ENCODE measurements at places on chromosomes 5 and 9.

DNA sequence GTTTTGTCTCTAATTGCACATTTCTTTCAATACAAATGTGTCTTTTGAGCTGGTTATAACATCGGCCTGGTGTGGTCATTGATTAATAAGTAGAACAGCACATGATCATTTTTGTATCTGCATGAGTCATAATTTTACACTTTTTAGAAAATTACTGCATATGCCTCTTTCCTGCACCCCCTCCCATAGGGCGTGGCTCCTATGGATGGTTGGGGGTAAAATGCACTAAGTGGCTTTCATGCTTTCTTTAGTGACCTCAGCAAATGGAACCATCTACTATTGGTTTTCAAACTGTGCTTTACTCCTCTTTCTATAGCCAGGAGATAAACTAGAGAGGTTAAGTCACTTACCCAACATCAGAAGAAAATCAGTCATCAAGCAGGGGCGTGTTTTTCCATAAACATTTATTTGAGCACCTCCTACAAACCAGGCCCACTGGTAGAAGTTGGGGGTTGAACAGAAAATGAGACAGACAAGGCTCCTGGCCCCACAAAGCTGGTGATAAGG, 3.8 kb downstream of the ANXA6 start:
- no peak for DNase-seq

DNA sequence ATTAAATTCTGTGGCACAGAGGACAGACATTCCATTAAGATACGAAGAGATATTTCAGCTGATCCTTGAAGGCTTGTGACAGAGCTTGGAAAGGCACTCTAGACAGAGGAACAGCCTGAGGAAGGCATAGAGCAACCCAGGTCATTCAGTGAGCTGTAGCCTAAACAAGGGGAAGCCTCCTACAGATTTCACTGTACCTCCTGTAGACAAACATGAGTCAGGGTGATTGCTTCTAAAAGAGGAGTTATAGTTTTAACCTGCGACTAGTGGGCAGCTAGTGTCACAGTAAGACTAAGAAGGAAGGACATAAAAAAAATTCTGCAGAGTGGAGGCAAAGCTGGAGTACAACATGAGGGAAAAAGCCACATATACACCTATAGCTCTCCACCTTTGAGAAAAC, 43.5 kb upstream of the ANKDD1B start:
- no peak for DNase-seq

DNA sequence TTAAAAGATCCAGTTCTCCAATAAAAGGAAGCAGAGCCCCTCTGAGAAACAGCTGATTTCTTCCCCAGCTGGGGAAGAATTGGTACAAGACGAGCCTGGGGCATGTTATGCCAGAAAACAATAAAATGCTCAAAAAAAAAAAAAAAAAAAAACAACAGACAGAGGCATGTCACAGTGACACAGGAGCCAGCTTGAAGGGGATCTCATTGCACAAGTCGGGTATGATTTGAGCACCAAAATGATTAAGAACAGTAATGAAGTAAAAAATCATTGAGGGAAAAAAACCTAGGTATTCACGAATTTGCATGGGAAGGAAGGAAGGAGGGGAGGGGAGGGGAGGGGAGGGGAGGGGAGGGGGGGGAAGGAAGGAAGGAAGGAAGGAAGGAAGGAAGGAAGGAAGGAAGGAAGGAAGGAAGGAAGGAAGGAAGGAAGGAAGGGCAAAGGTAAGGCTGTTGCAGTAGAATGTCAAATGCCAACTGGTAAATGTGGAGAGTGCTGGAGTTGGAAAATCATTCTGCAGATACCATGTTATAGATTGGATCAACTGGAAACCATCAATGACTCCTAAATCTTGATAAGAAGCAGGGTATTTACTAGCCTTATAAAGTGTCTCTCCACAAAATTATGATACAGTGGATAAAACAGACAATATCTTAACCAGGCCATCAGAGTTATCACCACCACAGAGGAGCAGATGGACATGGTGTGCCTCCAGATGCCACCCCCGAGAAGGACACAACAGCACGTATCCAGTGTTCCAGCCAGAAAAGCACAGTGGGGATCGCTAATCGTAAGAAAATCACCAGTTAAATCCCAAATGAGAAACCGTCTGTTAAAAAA, 7.2 kb downstream of the GNA14 start:
- DNase-seq: no peak

GRCh38 chr5:125277494-125278154, 531.2 kb upstream of the ZNF608 start:
- DNase-seq: no peak

Measured in T-helper 2 cell (primary cell).